KG1 (cell line): ENCODE measurements at places on chromosomes 5 and 9.

GRCh38 chr5:31733371-31733770 lies 94.4 kb downstream of the PDZD2 start:
- no peak for DNase-seq

GRCh38 chr5:66757219-66757833 lies 161.1 kb downstream of the MAST4 start:
- DNase-seq, result no peak

GRCh38 chr9:36550135-36550534 lies 22.6 kb upstream of the MELK start:
- no peak for DNase-seq

DNA sequence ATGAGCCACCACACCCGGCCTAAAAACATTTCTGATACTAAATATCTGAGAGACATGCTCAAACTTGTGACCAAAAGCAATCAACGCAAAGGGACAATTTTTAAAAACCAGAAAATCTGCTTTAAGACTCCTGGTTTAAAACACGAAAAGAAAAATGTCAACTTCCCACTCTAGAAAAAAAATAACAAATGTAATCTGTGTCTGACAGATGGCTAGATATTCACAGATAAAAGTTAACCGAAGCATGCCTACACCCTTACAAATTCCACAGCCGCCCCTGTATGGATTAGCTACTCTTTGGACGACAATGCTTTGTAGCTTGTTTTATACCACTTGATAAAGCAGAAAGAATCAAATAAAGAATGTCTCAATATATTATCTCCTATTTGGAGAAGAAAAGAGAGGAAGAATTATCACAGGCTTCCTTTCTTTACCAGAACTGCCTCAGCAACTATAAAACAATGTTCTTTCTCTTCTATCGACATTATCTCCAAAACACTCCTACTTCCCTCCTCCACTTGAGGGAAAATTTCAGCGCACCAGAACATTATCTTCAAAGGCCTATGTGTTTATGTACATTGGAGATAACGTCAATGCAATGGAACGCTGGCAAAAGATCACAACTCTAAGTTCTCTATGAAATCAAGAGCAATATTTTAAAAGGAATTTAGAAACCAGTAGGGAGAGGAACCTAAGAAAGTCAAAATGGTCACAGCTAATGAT lies 26.2 kb downstream of the CEMIP2 start:
- no peak for DNase-seq

GRCh38 chr9:13898957-13899356 lies 415.0 kb downstream of the NFIB start:
- no peak for DNase-seq

- DNase-seq, result no peak
Measured at GRCh38 chr9:74173284-74173683, 323.9 kb upstream of the RORB start.

DNA sequence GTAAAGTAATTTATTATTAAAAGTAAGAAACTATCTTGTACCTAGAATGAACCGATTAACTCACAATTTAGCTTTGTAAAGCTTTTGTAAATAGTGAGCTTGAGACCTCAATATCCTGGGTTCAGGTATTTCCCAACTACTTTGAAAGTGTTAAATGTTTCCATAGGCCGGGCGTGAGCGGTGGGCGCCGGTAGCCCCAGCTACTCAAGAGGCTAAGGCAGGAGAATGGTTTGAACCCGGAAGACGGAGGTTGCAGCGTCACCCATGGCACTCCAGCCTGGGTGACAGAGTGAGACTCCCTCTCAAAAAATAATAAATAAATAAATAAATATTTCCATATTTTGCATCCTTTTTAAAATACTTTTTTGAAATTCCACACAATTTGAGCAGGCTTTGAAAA lies 1.5 kb upstream of the ANKH start:
- no peak for DNase-seq
